ENCODE measurements at places on chromosomes 4 and X.

DNA sequence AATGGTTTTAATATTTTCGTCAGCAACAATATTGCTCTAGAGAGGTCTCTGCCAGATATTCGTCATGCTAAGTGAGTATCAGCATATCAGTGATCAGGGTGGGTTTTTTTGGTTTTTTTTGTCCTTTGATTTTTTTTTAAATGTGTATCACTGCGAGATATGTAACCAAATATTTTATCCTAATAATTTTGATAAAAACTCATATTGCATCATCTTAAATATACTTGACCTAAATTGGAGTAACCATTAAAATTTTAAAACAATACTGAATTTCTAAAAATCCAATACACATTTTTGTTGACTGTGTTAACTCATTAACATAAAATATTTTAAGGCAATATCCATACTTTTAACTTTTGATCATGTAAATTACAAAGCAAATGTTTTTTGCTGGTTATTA lies 498.5 kb downstream of the GALNTL6 start:
- no peak for DNase-seq

- no peak for DNase-seq
These were observed 39.9 kb downstream of the CCNG2 start for GRCh38 chr4:77196866-77197265.

DNA sequence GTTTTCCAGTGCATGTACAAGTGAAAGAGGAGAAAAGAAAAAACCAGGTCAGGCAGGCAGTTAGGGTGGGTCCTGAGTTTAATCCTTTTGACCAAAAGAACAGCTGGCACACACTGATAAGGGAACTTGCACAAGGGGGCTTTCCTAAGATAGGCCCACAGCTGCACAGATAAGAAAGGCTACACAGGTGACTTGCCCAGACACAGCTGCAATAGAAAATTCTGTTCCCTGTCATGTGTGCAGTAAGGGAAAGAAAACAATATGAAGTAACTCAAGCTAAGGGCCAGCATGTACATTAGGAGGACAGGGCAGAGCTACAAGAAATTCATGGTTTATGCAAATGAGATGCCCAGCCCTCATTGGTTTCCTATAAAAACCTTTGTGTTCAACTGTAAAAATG lies 32.9 kb downstream of the LUZP4 start:
- DNase-seq: no peak

- DNase-seq: no peak
These were observed 18.4 kb upstream of the LDB2 start for GRCh38 chr4:16916719-16917337.

GRCh38 chr4:8383451-8384160 lies 56.9 kb downstream of the ACOX3 start:
- DNase-seq: no peak

GRCh38 chrX:20445109-20445508 lies 178.4 kb upstream of the RPS6KA3 start:
- no peak for DNase-seq

DNA sequence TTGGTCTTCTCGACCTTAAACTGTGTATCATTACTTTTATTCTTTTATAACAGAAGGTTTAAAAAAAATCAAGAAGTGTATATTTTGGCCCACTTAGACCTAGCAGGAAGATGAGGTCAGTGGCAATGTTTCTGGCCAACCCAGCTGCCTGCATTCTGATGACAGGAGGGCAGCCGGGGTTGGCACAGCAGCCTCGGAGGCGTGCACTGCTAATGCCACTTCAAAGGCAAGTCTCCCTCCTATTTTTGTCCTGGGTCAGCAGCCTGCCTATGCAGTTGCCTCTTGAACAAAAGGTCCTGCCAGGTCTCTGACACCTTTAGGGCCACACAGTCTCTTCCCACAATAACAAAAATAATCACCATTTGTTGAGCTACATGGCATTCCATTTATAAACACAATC lies 89.4 kb upstream of the MYOZ2 start:
- DNase-seq: no peak

DNA sequence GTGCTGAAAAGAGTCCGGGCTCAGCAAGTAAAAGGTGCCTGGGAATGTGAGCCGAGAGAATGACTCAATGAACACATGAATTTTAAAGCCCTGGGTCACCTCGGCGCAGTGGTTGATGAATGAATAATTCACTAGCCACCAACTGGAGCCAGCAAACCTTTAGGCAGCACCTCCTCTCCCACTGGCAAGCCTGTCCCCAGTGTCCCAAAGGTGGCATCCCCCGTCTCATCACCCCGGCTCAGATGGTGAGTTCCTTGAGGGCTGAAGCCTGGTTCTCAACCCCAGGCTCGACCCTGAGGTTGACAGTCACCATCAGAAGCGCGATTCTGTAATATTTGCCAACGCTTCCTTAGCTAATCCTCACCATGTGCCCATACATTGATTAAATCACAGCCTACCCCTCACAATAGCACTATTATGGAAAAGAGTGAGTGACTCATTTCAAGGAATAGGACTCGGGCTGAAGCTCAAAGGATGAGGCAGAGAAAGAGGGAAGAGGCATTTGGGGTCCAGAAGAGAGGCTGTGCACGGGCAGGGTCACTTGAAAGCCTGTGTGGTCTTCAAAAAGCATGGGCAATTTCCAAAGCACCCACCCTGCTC lies 2.7 kb upstream of the CCNQ start:
- no peak for DNase-seq

GRCh38 chr4:69759189-69759604 lies 1.2 kb downstream of the SULT1B1 start:
- no peak for DNase-seq

DNA sequence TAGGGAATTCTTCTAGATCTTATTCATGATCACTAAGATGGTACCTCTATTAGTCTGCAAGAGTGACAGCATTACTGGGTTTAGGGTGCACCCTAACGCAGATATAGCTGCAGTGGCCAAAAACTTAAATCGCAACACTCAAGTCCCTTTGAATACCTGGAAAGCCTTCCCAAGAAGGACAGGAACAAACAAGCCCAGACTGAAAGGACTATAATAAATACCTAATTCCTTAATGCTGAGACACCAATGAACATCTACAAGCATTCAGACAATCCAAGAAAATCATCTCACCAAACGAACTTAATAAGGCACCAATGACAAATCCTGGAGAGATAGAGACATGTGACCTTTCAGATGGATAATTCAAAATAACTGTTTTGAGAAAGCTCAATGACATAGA lies 74.9 kb upstream of the PDHA2 start:
- no peak for DNase-seq

DNA sequence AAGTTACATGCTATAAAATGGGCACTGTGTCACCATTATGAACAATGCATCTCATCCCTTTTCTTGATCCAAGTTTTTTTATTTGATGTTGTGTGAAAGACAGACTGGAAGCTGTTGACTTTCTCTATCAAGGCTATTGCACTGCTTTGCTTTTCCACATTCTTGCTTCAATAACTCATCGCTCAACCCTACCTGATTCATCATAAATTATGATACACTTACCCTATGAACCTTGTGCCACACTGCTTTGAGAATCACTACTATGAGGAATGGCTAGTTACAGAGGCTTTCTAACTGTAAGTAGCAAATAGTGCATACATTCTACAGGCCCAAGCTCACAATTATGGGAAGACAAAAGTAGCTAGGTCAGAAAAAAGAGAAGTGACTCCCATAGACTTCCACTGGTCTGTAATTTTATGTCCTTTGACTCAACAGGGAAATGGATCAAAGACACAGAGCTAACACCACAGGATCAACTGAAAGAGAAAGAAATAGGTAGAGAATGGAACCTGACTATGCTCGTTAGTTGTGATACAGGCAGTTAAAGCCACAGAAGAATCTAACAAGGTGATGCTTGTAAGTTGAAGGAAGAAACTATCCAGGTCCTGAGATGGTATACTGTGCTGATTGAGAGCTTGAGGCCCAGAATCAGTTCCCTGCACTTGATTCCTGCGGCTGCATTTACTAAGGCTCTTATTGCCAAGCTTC lies 163.5 kb downstream of the PPP3CA start:
- no peak for DNase-seq

GRCh38 chr4:184896868-184897715 lies 71.3 kb upstream of the ACSL1 start:
- no peak for DNase-seq

GRCh38 chr4:183471946-183472708 lies 27.7 kb downstream of the CDKN2AIP start:
- DNase-seq: peak; percentile 37

DNA sequence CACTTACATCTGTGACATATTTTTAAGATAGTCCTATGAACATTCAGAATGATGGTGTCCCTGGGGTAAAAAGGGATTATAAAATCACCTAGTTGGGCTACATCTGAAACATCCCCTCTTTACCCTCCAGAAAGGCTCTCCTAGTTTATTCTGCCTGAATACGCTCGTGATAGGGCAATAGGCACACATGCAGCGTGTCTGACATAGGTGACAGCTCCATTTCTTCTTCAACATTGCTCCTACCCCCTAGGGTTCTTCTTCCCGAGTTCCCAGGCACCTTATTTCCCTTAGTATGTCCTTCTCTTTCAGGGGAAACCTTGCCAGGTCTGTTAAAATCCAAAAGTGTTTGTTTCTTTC lies 27.1 kb upstream of the CFAP299 start:
- DNase-seq: no peak

- DNase-seq: peak; percentile 28
These were observed 26.3 kb downstream of the UTP14A start for GRCh38 chrX:129932016-129932820.

GRCh38 chr4:34943741-34944386 lies 1300.5 kb downstream of the ARAP2 start:
- DNase-seq: no peak

DNA sequence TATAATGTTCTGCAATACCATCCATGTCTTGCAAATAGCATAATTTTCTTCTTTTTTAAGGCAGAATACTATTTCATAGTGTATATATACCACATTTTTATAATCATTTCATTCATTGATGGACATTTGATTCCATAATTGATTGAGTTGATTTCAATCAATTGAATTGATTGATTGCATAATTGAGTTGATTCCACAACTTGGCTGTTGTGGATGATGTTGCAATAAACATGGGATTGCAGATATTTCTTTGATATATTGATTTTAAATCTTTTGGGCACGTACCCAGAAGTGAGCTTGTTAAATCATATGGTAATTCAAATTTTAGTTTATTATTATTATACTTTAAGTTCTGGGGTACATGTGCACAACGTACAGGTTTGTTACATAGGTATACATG lies 232.8 kb downstream of the GALNTL6 start:
- no peak for DNase-seq

DNA sequence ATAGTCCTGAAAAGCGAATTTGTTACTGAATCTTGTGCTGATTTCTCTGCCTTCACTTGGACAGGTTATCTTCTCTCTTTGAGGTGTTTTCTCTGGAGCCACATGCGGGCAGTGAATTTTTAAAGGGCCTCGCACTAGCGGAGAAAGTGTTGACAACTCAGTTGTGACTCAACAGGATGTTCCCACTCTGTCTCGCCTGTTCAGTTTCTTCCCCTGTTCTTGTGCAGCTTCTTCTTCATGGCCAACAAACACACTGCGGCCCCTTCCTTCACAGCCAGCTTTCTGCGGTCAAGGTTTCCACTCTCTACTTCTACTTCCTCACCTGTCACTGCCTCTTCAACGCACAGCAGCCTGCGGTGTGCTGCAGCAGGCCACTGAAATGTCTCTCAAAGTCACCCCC lies 1.1 kb upstream of the SHROOM4 start:
- no peak for DNase-seq

DNA sequence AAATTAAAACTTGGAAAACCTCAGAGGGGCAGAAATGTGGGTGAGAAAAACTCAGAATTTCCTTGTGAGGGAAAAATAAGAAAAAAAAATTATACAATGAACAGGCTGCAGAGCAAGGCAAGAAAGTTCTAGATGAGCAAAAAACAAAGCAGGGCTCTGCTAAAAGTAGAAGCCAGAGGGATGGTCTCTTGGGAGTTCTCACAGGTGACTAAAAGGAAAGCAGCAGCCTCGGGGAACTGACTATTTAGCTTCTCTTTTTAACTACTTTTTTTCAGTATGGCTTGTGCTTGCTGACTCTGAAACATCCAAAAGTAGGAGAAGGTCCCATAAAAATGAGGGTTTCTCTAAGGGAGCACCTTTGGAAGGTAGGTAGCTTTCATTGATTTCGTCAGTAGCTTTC lies 36.4 kb downstream of the PCDH19 start:
- no peak for DNase-seq

GRCh38 chr4:166172619-166173018 lies 299.6 kb downstream of the TLL1 start:
- DNase-seq: no peak

- no peak for DNase-seq
These were observed 20.2 kb upstream of the RASGEF1B start for GRCh38 chr4:81491943-81492342.

DNA sequence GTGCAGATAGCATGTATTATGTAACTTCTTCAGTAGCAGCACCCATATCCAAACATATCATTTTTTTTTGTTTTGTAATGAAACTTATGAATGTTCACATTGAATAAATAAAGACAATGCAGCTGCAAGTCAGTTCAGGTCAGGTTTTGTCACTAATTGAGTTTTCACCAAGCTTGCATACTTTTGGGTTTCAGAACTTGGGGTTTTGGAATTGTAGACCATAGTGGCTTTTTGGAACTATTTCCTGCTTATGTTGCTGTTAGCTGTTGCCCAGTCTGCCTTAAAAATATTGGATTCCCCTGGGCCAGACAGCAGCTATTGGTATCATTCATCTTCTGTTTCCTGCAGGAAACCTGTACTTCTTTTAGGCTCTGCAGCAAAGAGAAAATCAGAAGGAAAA lies 113.4 kb upstream of the LIMCH1 start:
- no peak for DNase-seq

DNA sequence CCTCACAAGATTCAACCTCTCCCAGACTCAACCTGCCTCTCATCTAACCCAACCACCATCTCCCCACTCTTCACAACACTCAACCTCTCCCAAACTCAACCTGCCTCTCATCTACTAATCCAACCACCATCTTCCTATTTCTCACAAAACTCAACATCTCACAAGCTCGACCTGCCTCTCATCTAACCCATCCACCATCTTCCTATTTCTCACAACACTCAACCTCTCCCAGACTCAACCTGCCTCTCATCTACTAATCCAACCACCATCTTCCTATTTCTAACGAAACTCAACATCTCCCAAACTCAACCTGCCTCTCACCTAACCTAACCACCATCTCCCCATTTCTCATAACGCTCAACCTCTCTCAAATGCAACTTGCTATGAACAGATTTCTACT lies 29.8 kb downstream of the FAT1 start:
- no peak for DNase-seq

- no peak for DNase-seq
These were observed 69.9 kb downstream of the COX7B2 start for GRCh38 chr4:46839128-46839527.

DNA sequence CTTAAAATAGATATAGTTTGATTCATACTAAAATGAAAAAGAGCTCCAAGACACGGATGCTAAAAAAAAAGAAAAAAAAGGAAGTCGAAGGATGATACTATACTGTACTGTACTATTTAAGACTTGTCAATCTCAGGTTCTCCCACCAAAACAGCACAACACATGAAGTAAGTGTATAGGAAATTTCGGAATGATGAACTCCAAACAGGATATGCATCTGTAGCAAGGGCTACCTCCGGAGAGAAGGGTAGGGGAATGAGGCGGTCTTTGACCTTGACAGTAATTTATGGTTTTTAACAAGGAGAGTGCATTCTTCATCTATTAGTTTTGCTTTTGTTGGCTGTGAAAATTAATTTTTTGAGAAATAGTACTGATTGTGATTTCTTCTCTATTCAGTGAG lies 541 bp upstream of the FIP1L1 start:
- DNase-seq: no peak

GRCh38 chr4:100823993-100824323 lies 306.1 kb upstream of the EMCN start:
- no peak for DNase-seq

GRCh38 chrX:51598899-51599298 lies 19.8 kb downstream of the CENPVL3 start:
- DNase-seq: no peak

GRCh38 chrX:108699368-108699767 lies 37.0 kb downstream of the IRS4 start:
- DNase-seq: no peak

Data from HS-5 (cell line).